ENCODE measurements at places on chromosomes 2 and 18.

DNA sequence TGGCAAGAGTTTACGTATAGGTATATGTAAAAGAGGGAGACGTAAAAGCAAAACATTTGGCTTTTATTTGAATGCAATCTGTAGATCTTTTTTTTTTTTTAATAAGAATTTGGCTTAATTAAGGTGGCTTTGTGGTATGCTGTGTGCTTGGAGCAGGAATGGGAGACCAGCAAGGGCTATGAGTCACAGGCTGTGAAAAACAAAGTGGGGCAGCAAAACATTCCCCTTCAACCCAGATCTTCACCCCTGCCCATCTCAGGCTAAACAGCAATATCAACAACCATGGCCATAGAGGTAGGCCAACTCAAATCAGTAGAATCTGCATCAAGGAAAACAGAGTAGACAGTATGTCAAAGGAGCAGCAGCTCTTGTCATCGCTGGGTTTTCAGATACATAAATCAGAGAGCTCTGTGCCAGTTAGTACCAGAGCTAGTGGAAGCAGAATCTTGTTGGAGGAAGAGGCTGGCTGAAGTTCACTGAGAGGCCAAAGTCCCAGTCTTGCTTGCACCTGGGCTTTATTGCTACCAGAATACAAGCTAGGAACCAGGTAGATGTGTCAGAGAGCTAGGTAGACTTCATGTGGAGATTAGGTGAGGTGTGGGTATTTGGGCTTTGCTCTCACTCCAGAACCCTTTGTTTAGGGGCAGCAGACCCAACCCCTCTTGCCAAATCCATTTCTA is 191.5 kb upstream of the FANCL start:
- no peak for DNase-seq

DNA sequence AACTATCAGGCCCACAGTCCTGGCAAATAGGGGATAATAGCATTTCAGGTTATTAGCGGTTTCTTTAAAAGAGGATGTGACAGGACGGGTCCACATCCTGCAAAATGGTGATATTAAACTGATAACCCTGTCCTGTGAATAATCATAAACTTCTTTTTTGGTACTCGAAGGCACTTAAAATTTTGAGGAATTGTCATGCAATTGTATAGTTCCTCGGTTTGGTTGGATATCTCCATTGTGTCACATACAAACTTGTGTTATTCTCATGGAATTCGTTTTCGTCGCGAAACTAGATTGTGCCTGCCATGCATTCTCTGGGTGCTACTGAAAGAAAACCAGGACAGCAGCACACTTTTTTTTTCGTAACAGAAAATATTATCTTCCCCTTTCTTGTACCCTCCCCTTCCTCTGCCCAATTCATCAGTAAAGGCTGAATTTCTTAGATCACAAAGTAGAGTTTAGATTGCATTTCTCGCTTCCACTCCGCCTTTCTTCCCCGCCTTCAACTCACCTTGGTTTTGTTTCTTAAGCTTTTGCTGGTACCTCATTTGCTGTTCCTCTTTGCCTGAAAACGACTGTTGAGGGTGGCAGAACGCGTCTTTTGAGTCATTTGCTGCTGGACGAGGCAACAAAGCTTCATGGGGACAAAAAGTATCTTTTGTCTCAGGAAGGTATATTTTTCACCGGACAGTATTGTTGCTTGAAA is 1.3 kb downstream of the CERS6 start:
- no peak for DNase-seq

DNA sequence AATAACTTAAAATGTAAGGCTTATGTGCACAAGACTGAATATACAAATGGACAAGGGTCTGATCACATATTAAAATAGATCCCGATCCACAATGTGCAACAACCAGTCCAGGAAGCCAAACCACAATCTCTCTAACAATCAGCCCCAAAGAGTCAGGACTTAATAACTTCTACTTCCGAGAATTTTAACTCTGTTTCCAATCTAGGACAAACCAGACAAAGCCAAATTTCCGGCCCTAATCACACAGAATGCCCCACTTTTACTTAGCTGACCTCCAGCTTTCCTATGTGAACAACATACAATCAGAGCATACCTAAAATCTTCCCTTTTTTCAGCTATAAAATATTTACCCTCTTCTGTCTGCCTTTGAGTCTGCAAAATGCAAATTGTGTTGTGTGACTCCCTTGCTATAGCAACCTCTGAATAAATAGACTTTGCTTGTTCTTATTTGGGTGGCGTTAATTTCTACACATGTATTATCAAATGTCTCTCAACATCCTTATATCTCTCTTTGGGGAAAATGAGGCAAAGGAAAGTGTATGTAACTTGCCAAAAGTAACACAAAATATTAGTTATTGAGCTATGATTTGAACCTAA is 381.9 kb upstream of the MC4R start:
- no peak for DNase-seq

DNA sequence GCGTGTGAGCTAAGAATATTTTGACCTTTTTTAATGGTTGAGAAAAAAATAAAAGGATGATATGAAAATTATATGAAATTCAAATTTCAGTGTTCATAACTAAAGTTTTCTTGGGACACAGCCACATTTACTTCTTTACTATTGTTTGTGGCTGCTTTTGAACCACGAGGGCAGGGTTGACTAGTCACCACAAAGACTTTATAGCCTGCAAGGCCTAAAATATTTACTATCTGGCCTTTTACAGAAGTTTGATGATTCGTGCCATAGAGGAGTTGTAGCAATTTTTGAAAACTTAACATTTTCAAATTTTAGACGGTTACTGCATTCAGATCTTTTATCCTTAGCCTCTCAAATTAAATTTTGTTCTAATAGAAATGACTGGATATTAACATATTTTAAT is 69.9 kb downstream of the LIMS1 start:
- no peak for DNase-seq

DNA sequence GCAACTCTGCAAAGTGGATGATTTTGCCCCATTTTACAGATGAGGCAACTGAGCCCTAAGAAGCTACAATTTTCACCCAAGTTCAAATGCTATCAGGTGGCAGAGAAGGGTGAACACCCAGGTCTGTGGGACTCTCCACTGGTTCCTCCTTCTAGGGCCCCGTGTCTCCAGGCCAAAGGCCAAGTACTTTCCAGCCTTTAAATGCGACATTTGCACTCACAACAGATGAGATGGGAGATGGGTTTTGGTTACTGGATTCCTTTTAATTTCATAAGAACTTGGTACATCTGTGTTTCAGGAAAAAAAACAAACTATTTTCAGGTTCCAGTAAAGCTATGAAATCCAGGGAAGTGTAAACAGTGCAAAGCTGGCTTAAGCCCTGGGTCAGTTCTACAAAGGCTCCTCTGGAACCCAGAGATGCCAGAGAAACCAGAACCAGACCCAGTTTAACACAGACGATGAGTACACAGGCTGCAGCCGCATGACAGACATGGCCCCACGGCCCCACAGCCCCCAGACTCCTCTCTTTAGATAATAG is 361.7 kb downstream of the ANAPC1 start:
- DNase-seq, result no peak

GRCh38 chr2:189982780-189983394 is 79.6 kb downstream of the MSTN start:
- DNase-seq, result no peak

DNA sequence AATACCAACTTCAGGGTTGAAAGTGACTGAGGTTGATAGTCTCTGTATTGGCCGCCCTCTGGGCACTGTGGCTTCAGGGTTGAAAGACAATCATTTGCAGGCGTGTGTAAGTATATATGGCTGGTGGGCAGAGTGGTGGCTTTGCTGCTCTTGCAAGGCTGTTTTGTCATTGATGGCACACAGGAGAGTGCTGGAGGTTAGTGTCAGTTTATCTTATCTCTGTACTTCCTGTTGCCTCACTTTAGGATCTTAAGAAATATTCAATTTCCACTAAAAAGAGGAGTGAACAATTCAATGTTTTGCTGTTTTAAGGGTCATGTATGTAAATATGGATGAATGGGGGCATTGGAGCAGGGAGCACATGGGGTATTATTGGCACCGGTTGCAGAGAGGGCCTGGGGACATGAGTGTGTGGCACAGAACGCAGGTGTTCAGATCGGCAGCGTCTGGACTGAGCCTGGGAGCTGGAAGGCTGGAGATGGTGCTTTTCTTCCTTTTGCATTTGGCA is 51.5 kb downstream of the NCK2 start:
- no peak for DNase-seq

- no peak for DNase-seq
These were observed 16.5 kb upstream of the GPR155 start for GRCh38 chr2:174503161-174503809.

GRCh38 chr2:102229141-102229769 is 42.4 kb downstream of the IL1RL2 start:
- no peak for DNase-seq

GRCh38 chr2:104465981-104466380 is 387.9 kb upstream of the POU3F3 start:
- DNase-seq, result no peak

GRCh38 chr2:67219651-67220050 is 177.5 kb upstream of the ETAA1 start:
- no peak for DNase-seq

DNA sequence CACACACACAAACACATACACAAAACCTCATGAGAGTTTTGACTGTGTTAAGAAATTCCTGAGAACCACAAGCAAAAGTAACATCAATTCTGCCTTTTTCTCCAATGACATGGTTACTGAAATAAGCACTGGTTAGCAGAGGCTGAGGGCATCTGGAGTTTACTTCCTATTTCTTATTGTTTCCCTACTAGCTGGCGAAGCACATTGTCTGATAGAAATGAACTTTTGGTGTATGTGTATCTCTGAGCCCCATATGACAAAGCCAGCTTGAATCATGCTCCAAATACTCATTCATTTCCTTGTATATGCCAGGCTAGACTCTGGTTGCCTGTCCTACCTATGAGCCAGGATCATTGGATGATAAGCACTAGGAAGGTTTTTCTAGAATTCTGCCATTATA is 203.1 kb downstream of the NCKAP5 start:
- DNase-seq, result no peak

DNA sequence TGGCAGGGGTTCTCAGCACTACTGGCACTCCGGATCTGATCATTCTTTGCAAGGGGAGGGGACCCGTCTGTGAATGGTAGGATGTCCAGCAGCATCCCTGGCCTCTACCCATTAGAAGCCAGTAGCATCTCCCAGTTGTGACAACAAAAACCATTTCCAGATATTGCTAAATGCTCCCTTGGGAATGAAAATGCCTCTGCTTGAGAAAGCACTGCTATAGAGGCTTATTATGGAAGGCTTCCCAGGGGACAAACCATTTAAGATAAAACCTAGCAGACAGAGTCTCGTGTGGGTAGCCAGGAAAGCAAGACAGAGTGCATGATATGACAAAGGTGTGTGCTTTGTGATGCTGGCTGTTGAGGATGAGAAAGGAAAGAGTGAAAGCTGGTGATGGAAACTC is 273.7 kb downstream of the TMX3 start:
- DNase-seq, result no peak

DNA sequence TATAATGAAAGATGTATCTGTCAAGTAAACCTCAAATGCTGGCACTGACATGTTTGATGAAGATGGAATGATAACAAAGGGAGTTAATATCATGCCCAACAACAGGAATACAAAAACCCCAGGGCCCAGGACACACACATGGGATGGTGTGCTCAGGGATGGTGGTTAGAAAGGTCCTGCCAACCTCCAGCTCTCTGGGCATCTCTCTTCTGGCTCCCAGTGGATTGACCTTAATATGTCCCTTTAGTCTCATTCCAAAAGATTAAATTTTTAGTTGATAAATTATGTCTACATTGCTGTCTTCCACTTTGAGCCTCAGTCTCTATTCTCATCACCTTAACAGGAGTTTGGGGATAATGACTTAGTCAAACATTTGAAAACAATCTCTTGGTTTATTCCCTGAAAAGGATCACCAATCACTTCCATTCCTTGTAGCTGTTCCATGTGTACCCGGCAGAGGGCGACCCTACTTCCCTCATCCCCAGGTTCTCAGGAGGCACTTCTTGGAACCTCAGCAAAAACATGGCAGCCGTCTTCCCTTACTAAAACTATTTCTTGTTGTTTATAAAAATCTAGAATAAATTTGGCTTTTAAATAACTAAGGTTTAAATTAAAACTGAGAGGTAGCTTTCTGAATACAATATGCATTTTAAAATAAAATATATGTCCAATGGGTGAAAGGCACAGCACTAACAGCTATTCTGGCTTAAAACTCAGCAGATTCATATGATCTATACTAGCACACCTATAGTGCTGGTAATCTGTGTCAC is 29.6 kb downstream of the MCEE start:
- no peak for DNase-seq

- no peak for DNase-seq
These were observed 21.4 kb upstream of the PTPRM start for GRCh38 chr18:7545734-7546133.

DNA sequence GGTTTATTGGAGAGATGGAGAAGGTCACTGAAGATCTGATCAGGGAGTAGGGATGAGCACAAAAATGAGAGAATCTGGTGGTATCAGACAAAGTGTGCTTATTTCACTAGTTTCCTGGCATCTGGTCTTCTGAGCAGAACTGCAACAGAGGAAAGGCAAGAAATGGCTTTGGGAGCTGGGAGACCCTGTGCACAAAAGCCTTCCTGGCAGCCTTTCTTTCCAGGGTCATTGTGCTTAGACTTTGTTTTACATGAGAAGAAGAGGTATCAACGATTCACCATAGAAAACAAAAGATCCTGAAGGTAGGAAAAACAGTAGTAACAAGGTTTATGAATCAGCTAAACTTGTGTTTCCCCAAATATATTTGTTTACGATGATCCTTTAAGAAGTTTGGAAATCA is 162.9 kb downstream of the CNTNAP5 start:
- no peak for DNase-seq
